Esophagus mucosa (tissue), 1 donor: ENCODE measurements at places on chromosomes 6 and 20. TPM values are rescaled to one million over a fixed set of nuclear protein-coding genes. Genes with fewer than 3 reads are reported as not detected.
A peak's percentile ranks its signal among the peaks of the same experiment; 100 is the strongest.

Gene MACROD2
- total RNA-seq = 2.2 TPM

Gene NR2E1
- 0.08 TPM for total RNA-seq

GRCh38 chr6:158715330-158716311 is 65.8 kb downstream of the SYTL3 start:
- no peak for ATAC-seq

DNA sequence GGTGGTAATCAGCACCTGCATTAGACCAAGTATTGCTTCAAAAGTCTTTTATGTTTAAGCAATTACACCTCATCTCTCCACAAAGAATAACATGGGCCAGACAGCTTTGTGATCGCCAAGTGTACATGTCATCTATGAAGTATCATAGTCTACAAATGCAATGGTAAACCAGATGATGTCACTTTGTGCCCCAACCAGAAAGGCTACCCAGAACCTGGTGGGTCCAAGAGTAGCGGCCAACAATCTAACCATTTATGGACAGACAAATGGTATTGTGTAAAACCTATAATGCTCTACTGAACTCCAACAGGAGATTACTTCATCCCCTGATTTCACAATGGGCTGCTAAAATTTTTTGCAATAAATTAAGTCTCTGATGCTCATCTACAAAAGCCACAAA is 295.9 kb downstream of the GMDS start:
- ATAC-seq = no peak

GRCh38 chr20:14337400-14338171 is at the start of gene FLRT3:
Gene FLRT3, minus strand, starts transcription at chr20:14337612. Its CDS starts 10,106 bp downstream, at chr20:14327506.
- ATAC-seq = peak; percentile 95

GRCh38 chr20:39245685-39246311 is 283.7 kb downstream of the DHX35 start:
- no peak for ATAC-seq

DNA sequence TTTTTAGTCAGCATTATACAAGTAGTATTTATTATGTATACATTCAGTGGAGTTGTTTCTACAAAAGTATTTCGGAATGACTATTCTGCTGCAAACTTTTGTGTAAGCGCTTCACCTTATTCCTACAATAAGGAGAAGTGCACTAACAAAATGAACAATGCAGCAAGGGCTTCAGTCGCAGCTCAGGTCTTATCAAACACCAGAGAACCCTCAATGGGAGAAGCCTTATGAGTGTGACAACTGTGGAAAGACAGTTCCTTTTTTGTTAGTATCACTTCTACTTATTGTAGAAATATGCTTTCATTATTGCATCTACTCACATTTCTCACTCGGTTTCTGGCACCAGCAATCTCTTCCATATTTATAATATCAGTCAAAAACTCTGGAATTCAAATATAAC is 18.8 kb downstream of the ZKSCAN3 start:
- no peak for ATAC-seq
